ENCODE measurements at places on chromosomes 1 and 21.

GRCh38 chr1:161096530-161096929 is 1.6 kb upstream of the KLHDC9 start:
- no peak for DNase-seq

- no peak for DNase-seq
Observed at GRCh38 chr1:204255966-204256365, 42.2 kb upstream of the GOLT1A start.

DNA sequence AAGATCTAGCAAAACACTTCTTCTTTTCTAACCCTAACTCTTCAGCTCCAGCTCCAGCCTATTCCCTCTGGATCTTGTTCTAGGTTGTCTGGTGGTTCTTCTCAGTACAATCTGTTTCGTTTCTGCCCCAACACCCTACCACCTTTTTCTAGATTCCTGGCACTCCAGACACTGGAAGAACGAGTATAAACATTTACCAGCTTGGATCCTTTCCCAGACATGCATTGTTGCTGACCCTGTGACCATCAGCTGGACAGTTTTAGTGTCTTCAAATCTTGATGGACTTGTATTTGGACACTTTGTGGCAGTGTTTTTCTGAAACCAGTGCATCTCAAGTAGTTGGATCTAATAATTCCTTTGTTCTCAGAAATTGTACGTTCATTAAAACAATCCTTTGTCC is 30.6 kb upstream of the CACNA1E start:
- DNase-seq, result no peak

DNA sequence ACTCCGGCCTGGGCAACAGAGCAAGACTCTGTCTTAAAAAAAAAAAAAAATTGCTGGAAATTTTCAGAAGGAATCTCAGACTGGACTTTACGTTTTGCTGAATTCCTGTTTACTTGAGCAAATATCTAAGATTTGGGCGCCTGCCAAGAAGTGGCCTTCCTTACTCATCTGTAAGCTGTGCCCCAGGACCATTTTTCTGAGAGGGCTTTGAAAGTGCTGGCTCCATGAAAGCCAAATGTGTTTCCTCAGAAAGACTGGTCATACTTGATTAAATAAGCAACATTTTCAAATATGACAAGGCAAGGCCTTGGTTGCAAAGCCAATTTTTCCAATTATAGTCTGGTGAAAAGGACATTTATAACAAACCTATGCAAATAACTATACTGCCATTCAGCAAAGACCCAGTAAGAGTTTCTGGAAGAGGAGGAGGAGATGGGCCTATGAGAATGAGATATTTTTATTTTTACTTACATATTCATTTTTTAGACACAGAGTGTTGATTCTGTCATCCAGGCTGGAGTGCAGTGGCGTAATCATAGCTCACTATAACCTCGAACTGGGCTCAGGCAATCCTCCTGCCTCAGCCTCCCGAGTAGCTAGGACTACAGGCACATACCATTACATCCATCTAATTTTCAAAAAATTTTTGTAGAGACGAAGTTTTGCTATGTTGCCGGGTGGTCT is 56.3 kb upstream of the HTR1D start:
- no peak for DNase-seq
